ENCODE measurements at places on chromosomes 6 and 20.

- no peak for DNase-seq
These were observed 440.0 kb upstream of the NOX3 start for GRCh38 chr6:155895641-155896040.

GRCh38 chr20:61776491-61777075 lies 289.1 kb downstream of the TAF4 start:
- no peak for DNase-seq

- no peak for DNase-seq
These were observed 75.3 kb downstream of the UTRN start for GRCh38 chr6:144360401-144360800.

DNA sequence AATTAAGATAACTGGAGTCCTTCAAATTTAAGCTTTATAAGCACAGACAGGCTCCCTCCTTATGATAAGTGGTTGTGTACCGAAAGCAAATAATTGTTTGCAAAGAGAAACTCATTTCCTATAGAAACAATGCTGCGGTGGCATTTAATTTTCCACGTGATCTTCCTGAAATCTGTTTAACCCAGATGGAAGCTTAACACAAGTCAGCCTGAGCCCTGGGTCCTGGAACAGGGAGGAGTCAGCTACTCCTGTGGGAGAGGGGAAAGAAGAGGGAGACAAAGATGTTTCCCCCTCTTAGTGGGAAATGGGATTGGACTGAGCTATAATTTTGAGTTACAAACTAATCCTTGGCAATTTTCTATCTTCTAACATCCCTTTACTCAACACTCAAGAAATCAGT lies 136.5 kb downstream of the ELOVL4 start:
- DNase-seq = no peak
